ENCODE measurements at places on chromosomes 3 and 15. TPM values are rescaled to one million over a fixed set of nuclear protein-coding genes. Genes with fewer than 3 reads are reported as not detected.

GRCh38 chr3:90031121-90031520 lies 923.7 kb downstream of the EPHA3 start:
- DNase-seq = no peak

- no peak for DNase-seq
These were observed 2.2 kb downstream of the FOXB1 start for GRCh38 chr15:60006203-60006862.

- no peak for DNase-seq
These were observed 26.7 kb downstream of the FAN1 start for GRCh38 chr15:30930422-30930821.

DNA sequence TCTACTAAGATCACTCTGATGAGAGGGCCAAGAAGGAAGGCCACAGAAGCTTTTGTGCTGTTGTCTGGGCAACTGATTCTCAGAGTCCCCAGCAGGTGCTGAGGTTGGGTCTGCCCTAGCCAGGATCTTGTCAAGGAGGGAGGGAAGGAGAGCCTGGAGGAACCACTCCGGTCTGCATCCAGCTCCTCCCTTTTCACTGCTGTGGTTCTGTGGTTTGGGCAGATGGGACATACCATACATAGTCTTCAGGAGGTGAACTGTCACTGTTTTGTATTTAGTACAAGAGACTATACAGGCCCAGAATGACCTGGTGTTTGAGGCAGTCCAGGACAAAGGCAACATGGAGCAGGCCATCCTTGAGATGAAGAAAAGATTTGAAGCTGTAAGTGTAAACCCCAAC lies 21.9 kb downstream of the C3orf62 start:
- DNase-seq = peak; percentile 39

Gene UPK1B
- total RNA-seq = not detected

Gene CLDN18
- total RNA-seq = not detected
